Right hindlimb (tissue), 1 donor: ENCODE measurements at places on chromosomes 12 and 14.
A peak's percentile ranks its signal among the peaks of the same experiment; 100 is the strongest.

DNA sequence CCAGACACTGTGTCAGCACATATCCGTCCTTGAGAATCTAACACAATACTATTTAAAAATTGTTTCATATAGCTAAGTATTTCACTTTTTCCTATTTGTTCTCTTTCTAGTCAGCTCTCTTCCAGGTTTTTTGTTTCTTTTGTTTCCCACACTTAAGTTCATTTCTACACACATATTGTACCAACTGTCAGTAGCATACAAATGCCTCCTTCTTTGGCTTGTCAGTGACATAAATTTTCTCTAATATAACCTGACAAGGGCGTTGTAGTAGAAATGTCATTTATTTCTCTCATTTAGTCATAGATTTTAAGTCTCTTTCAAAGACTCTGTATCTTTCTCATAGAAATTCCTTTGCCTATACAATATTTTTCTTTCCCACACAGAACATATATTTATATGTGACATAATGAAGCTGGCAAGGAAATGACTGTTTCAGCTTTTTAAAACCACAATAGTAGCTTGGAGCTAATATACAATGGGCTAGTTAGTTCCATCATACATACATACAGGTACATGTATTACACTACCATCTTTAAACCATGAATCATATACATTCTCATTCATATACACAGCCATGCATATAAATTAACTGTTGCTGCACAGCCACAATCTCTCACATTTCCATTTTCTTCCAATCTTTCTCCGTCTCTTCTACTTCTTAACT is 42.3 kb upstream of the EPS8 start:
- DNase-seq: no peak

DNA sequence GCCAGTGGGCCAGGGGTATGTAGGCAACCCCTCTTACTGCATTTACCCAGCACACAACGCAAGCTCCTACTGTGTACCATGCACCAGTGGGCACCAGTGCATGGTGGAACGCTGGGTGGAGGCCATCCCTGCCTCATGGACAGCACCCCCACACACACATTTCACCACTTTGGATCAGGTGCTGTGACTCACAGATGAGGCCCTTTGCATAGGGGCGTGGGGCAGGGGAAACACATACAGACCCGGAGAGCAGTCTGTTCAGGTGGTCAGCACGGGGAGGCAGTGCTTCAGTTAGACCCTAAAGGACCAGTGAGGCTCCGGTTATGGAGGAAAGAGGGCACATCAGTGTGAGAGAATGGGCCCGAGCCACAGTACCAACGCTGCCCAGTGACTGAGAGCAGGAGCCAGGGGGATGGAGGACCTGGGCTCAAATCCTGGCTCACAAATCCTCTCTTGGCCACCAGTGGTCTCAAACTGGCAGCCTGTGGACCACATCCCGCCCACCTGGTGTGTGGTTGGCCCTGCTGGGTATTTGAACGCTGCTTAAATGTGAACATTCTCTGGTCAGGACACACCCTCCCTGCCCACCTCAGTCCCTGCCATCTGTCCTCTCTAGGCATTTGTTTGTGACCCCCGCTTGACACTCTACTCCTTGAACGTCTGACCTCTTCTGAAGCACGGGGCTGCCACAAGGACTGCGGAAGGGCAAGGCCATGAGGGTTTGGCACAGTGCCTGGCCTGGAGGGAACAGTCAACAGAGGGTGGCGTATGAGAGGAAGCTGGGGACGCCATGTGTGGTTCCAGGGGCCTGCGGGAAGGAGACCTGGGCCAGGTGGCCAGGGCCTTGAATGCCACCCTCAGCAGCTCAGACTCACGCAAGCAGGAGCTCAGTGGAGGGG is 46.7 kb downstream of the FAM222A start:
- DNase-seq: no peak

- DNase-seq: no peak
These were observed 3.1 kb downstream of the ARHGEF25 start for GRCh38 chr12:57614178-57614947.

DNA sequence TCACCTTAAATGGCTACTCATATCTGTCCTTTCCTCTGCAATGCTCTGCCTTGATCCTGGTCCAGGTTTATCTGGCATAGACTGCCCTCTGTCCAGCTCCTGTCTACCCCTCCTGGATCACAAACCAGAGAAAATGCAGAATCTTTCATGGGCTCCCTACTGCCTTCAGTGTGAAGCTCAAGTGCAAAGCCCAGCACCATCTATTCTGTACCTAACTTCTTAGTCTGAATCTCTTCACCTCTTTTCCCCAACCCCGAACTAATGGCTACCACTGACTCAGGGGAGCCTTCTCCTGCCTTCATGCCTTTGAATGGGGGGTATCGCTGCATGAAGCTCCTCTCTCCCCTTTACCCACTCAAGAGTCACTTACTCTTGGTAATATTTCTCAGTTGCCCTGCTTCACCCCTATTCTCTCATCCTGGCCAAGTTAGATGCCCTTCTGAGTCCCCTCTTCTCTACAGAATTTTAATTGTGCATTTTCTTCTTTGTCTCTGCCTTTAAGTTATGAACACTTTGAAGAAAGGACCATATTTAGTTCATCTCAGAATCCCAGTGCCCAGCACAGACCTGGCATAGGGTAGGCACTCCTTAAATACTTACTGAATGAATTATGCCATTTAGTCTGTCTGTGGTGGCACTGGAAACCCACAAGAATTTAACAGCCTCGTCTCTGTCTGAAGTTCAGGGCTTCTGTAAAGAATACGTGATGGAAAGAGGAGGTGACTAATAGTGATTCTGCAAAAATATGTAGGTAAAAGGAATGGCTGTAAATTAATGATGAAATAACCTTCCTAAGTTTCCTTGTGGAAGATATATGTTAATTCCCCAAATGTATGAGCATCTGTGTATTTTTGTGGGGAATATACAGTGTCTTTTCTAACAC is 191.3 kb upstream of the AMIGO2 start:
- DNase-seq: no peak

DNA sequence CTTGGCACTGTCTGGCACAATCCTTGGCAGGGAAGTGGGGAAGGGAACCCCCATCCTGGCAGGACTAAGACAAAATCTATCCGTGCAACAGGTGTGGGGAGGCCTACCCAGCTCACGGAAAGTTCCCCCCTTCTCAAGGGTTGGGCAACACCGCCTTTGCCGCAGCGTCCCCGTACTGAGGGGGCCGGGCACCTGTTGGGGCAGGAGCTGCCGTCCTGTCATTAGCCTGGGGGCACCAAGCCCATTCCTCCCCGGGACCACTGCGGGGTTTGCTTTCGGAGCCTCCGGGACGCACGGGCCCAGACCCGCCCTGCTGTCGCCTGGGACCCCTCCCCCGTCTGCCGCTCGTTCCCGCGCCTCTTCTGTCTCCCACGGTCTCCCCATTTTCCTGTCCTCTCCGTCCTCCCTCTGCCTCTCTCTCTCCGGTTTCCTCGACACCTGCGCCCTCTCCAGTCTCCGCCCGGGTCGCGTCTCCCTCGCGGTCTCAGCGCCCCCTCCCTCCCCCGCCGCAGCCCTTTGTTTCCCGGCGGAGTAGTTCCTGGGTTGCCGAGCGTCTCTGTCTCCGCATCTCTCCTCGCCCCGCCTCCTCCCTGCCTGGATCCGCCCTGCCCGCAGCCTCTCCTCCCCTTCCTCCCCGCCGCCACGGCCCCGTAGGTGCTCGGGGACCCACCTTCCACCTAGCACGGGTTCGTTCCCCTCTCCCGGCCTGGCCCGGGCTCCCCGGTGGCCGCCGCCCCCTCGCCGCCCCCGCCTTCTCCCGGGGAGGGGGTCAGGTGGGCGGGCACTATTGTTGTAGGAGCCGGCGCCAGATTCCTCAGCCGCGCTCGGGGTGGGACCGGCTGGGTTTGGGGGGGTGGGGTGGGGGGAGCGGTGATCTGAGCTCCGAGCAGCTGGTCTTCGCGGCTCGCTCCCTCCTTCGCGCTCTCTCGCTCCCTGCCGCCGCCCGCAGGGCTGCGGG is at the start of gene CACNB3:
CACNB3 (plus strand) TSS at position 624 of the 958 bp plus-strand sequence. CDS start 434 bp downstream, outside the sequence.
- peak; percentile 80 for DNase-seq

GRCh38 chr14:96901227-96901626 is 104.0 kb downstream of the VRK1 start:
- DNase-seq: no peak

GRCh38 chr12:71155225-71155624 is 2.6 kb downstream of the TSPAN8 start:
- no peak for DNase-seq

GRCh38 chr12:7645395-7646177 is 20.1 kb downstream of the APOBEC1 start:
- no peak for DNase-seq

DNA sequence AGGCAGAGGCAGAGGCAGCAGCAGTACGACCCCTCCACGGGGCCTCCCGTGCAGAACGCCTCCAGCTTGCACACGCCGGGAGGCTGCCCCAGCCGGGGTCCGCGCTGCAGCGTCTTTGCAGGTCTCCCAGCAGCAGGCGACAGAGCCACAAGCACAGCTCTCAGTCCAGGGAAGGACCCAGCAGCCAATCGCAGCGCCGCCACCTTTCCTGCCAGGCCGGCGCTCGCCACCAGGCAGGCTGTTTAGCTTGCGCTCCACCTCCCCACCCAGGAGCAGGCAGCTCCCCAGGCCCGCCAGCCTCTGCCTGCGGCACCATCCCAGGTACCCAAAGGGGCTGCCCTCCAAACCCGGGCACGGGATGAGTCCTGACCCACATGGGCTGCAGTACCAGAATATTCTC is 25.2 kb downstream of the DDX51 start:
- DNase-seq: no peak

GRCh38 chr12:43158126-43158525 is 393.9 kb downstream of the ADAMTS20 start:
- no peak for DNase-seq

GRCh38 chr14:99951085-99951484 is 114.1 kb upstream of the EVL start:
- no peak for DNase-seq

DNA sequence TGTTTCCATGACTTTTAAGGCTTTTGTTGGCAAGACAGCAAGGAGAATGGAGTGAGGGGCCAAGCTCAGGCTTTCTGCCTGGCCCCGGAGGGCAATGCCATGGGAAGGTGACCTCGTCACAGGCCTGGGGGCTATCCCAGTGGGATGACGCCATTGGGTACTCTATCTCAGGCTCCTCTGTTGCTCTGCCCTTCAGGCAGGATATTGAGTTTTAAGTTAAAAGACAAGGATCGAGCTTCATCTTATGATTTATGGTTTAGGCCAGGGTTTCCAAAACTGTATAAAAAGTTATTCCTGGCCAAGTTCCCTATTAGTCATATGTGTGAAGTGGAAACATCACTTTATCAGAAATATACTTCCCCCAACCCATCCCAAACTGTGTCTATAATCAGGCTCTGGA is 127.7 kb downstream of the ZFP36L1 start:
- DNase-seq: no peak

DNA sequence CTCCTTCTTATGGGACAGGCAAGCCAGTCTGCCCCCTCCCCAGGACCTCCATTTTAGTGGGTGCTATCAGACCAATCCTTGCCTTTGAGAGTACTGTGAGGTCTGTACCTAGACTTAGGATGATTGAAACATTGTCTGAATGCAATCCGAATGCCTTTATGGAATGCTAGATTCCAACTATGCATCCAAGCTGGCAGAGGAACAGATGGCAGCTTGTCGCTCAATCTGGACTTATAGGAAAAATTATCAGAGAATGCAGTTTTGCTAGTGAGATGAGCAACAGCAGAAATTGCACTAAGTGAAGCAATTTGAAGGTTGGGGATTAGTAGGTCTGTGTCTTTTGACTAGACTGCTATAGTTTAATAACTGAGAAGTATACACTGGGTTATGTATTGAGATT is 109.1 kb downstream of the DYRK2 start:
- DNase-seq: no peak

- DNase-seq: no peak
These were observed 549.7 kb upstream of the TMEM132C start for GRCh38 chr12:127717278-127717677.
